Bronchial smooth muscle cell (primary cell): ENCODE measurements at places on chromosomes 7 and 10. TPM values are rescaled to one million over a fixed set of nuclear protein-coding genes. Genes with fewer than 3 reads are reported as not detected.

The NXPH1 gene
- total RNA-seq, result not detected in 2 replicates

The CPXM2 gene
- 9.3 and 41.5 TPM in 2 replicates for total RNA-seq

The CPVL gene
- total RNA-seq, result 0.16 and 0.69 TPM in 2 replicates

The CAV1 gene
- total RNA-seq, result 273 and 450 TPM in 2 replicates

The TRIM50 gene
- total RNA-seq, result not detected in 2 replicates

The MSRB2 gene
- total RNA-seq, result 15.6 and 18.5 TPM in 2 replicates

The CD36 gene
- 1.0 and 3.5 TPM in 2 replicates for total RNA-seq

The OLAH gene
- not detected in 2 replicates for total RNA-seq

The SP4 gene
- 2.2 and 2.9 TPM in 2 replicates for total RNA-seq

The TSPAN12 gene
- total RNA-seq, result 2.0 and 3.9 TPM in 2 replicates

The IRF5 gene
- total RNA-seq, result 0.32 TPM in 1 of 2 replicates, not detected in the other

The EEPD1 gene
- 7.1 and 13.0 TPM in 2 replicates for total RNA-seq

The METTL27 gene
- 8.3 and 11.8 TPM in 2 replicates for total RNA-seq

The HPS6 gene
- 18.4 and 22.4 TPM in 2 replicates for total RNA-seq

The THNSL1 gene
- 3.3 and 5.7 TPM in 2 replicates for total RNA-seq

The TMEM273 gene
- not detected in 2 replicates for total RNA-seq

The TAS2R5 gene
- 0.43 and 0.79 TPM in 2 replicates for total RNA-seq

The CHRM2 gene
- 0.32 and 3.0 TPM in 2 replicates for total RNA-seq

The ADIRF gene
- total RNA-seq, result 197 and 447 TPM in 2 replicates

The VSTM2A gene
- not detected in 2 replicates for total RNA-seq

The UTF1 gene
- not detected in 2 replicates for total RNA-seq

The BLNK gene
- 0.09 and 0.16 TPM in 2 replicates for total RNA-seq

The SYNPO2L gene
- total RNA-seq, result not detected in 2 replicates

The TMEM213 gene
- total RNA-seq, result not detected in 2 replicates

The THSD7A gene
- total RNA-seq, result 0.17 and 1.1 TPM in 2 replicates

The ZP3 gene
- 0.63 and 1.9 TPM in 2 replicates for total RNA-seq

The PDLIM1 gene
- 4.0 and 5.0 TPM in 2 replicates for total RNA-seq

The PRSS37 gene
- not detected in 2 replicates for total RNA-seq

The C10orf62 gene
- total RNA-seq, result not detected in 2 replicates

The FRG2B gene
- total RNA-seq, result not detected in 2 replicates

The GPC2 gene
- total RNA-seq, result 0.95 and 1.5 TPM in 2 replicates

The IFIT5 gene
- total RNA-seq, result 18.8 and 20.0 TPM in 2 replicates

The NOLC1 gene
- total RNA-seq, result 13.1 and 14.4 TPM in 2 replicates
